Activated CD8-positive, alpha-beta memory T cell treated with anti-CD3 and anti-CD28 coated beads, Interleukin-2, amount 10 ng/mL, durations not matched to agents 7 days and 5 days (primary cell): ENCODE measurements at places on chromosomes 3 and 15. TPM values are rescaled to one million over a fixed set of nuclear protein-coding genes. Genes with fewer than 3 reads are reported as not detected.

DNA sequence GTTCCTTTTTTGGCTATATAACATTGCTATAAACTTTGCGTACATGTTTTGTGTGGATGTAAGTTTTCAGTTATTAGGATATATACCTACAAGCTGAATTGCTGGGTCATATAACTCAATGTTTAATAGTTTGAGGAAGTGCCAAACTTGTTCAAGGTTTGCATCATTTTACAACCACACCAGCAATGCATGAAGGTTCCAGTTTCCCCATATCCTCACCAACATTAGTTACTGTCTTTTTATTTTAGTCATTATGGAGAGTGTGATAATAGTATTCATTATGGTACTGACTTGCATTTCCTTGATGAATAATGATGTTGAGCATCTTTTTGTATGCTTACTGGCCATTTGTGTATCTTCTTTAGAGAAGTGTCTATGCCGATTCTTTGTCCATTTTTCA is 112.3 kb downstream of the NR1I2 start:
- H3K27ac ChIP-seq, result no peak overlapping the region
- no peak for DNase-seq

Gene NPAP1
- not detected for total RNA-seq

Gene PLS1
- 4.5 TPM for total RNA-seq

Gene SCAMP5
- 0.61 TPM for total RNA-seq

DNA sequence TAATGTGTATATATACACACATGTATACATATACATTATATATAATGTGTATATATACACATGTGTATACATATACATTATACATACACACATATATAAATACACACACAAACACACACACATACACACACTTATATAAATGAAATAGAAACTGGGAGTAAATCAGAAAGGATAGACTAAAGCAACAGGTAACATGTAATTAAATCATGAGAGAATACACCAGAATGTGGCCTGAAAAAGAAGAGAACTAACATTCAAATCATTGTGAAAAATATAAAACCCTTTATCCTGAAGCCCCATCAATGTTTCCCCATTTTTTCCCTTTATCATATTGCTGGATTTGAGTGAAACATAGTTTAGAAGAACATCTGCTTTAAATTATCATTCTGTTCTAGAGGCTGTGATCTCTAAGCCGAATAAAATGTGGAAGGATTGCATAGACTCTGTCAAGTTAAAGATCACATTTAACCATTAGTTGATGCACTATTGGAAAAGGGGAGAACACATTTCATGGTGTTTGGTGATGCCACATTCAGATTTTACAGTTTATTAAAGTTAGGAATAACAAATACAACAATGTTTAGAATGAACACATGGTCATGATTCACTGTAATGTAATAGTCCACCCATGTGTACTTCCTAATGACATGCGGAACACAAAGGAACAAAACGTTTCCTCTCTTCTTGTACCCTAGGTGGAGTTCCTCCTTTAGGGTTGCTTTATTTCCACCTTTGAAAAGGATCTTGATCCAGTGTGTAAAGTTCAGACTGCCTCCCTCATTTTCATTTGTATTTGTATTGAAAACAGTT is 12.5 kb upstream of the THRB start:
- no peaks in the 10 kb centered on the region for H3K36me3 ChIP-seq
- H3K27me3 ChIP-seq, result peaks cover 5% of the 10 kb centered on the region
- no peaks in the 10 kb centered on the region for H3K4me1 ChIP-seq
- no peak overlapping the region for H3K4me3 ChIP-seq
- no peak overlapping the region for H3K27ac ChIP-seq
- no peak for DNase-seq

DNA sequence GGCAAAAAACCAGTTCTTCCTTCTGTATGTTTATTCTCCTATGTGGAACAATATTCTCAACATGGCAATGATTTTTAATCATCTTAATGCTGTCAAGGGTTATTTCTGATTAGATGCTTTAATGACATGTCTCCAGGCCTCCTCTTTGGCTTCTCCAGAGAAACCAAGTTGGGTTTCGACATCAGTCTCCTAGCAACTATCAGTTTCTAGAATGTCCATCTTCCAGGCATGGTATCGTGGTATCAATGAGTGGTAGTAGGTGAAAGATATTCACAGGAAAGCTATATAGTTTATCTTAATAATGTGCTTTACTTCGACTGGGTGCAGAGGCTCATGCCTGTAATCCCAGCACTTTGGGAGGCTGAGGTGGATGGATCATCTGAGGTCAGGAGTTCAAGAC is 128.5 kb downstream of the C3orf70 start:
- no peak for DNase-seq
- no peaks in the 10 kb centered on the region for H3K27me3 ChIP-seq
- peaks cover 23% of the 10 kb centered on the region for H3K36me3 ChIP-seq
- H3K4me1 ChIP-seq, result peaks cover 2% of the 10 kb centered on the region

Gene DLEC1
- total RNA-seq, result 1.1 TPM

DNA sequence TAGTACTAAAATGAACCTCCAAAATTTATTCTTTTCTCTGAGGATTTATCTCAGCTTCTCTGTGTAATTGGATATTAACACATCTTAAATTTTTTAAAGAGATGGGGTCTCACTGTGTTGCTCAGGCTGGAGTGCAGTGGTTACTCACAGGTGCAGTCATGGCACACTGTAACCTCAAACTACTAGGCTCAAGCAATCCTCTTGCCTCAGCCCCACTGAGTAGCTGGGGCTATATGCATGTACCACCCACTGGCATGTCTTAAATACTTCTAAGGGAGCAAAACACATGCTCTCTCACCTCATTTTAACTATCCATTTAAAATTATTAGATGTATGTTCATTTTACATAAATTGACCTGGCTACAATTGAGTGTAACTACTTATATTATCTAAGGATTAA is 11.3 kb upstream of the TMEM87A start:
- H3K36me3 ChIP-seq, result peaks cover 11% of the 10 kb centered on the region
- DNase-seq, result no peak
- no peaks in the 10 kb centered on the region for H3K27me3 ChIP-seq
- H3K4me1 ChIP-seq, result peaks cover 2% of the 10 kb centered on the region

DNA sequence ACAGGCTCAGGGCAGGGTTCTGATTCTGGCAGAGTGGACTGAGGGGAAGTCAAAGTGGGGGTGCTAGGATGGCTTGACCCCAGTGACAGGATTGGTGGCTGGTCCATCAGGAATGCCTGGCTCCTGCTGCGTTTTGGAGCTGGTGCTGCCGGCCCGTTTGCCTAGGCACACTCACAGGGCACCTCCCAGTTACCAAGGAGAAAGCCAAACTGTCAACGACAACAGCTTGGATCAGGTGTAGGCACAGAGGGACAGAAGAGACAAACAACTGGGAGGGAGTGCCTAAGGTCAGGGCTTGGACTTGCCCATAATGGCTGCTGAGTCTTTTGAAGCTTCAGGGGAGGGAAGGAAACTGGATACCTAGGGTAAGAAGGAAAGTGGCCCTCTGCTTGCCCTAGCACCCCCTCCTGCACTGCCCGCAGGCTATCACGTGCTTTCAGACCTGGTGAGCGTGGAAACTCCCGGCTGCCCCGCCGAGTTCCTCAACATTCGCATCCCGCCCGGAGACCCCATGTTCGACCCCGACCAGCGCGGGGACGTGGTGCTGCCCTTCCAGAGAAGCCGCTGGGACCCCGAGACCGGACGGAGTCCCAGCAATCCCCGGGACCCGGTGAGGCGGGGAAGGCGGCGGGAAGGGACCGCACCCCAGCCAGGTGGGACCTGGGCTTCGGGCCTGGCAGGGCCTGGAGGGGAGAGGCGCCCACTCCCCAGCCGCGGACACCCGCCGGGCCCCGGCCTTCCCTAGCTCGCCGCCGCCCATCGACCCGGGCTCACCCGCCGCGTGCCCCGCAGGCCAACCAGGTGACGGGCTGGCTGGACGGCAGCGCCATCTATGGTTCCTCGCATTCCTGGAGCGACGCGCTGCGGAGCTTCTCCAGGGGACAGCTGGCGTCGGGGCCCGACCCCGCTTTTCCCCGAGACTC is 5.1 kb downstream of the DUOX1 start:
- no peak overlapping the region for H3K27ac ChIP-seq
- no peak for DNase-seq
- H3K36me3 ChIP-seq, result no peaks in the 10 kb centered on the region

GRCh38 chr3:38950581-38950980 is 101.2 kb downstream of the SCN11A start:
- H3K4me1 ChIP-seq, result no peaks in the 10 kb centered on the region
- no peak for DNase-seq
- no peak overlapping the region for H3K27ac ChIP-seq
- H3K27me3 ChIP-seq, result peaks cover 5% of the 10 kb centered on the region
- H3K36me3 ChIP-seq, result no peaks in the 10 kb centered on the region

- H3K27ac ChIP-seq, result no peak overlapping the region
- no peak overlapping the region for H3K4me3 ChIP-seq
- H3K27me3 ChIP-seq, result peaks cover 34% of the 10 kb centered on the region
- no peak for DNase-seq
- no peaks in the 10 kb centered on the region for H3K36me3 ChIP-seq
Observed at GRCh38 chr3:133917144-133917543, 21.5 kb upstream of the RAB6B start.

GRCh38 chr15:36879568-36880222 is 220.7 kb downstream of the MEIS2 start:
- peaks cover 93% of the 10 kb centered on the region for H3K27me3 ChIP-seq
- H3K4me1 ChIP-seq, result peaks cover 7% of the 10 kb centered on the region
- H3K27ac ChIP-seq, result no peak overlapping the region
- H3K4me3 ChIP-seq, result no peak overlapping the region
- no peak for DNase-seq

DNA sequence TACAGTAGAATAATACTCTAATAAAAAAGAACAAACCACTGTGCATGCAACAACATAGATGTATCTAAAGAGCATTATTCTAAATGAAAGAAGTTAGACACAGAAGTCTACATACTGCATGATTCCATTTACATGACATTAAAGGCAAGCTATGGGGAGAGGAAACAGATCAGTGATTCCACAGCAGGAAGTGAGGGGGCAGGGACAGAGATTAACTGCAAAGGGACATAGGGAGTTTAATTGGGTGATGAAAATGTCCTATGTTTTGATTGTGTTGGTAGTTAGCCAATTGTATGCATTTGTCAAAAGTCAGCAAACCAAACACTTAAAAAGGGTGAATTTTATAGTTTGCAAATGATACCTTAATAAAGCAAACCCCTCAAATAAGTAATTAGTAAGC is 13.8 kb downstream of the CRYGS start:
- DNase-seq, result no peak
- peaks cover 20% of the 10 kb centered on the region for H3K4me1 ChIP-seq
- no peak overlapping the region for H3K27ac ChIP-seq
- H3K27me3 ChIP-seq, result no peaks in the 10 kb centered on the region

Gene GOLGA6A
- total RNA-seq, result not detected

GRCh38 chr15:68299436-68299835 is 21.9 kb downstream of the FEM1B start:
- peaks cover 17% of the 10 kb centered on the region for H3K4me1 ChIP-seq
- H3K27me3 ChIP-seq, result no peaks in the 10 kb centered on the region
- H3K36me3 ChIP-seq, result peaks cover 12% of the 10 kb centered on the region
- peak; percentile 37 for DNase-seq
- H3K27ac ChIP-seq, result peak overlapping the region; percentile 87
- H3K4me3 ChIP-seq, result peak overlapping the region; percentile 75

DNA sequence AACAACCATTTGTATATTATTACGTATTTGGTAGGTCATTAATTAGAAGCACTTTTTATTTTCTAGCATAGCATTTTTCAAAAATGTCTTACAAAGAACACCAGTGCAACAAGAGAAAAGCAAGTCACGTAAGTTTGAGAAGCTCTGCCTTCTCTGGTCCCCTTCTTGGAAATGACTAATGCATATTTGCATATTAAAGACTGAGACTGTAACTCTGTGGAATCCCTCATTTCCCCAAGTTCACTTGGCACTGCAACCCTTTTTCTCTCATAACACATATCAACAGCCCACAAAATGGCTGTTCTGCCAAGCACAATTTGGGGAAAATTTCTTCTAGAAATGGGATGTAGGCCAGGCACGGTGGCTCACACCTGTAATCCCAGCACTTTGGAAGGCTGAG is 176.3 kb downstream of the ERC2 start:
- H3K27me3 ChIP-seq, result peaks cover 12% of the 10 kb centered on the region
- H3K4me3 ChIP-seq, result no peak overlapping the region
- DNase-seq, result no peak
- peaks cover 34% of the 10 kb centered on the region for H3K4me1 ChIP-seq

DNA sequence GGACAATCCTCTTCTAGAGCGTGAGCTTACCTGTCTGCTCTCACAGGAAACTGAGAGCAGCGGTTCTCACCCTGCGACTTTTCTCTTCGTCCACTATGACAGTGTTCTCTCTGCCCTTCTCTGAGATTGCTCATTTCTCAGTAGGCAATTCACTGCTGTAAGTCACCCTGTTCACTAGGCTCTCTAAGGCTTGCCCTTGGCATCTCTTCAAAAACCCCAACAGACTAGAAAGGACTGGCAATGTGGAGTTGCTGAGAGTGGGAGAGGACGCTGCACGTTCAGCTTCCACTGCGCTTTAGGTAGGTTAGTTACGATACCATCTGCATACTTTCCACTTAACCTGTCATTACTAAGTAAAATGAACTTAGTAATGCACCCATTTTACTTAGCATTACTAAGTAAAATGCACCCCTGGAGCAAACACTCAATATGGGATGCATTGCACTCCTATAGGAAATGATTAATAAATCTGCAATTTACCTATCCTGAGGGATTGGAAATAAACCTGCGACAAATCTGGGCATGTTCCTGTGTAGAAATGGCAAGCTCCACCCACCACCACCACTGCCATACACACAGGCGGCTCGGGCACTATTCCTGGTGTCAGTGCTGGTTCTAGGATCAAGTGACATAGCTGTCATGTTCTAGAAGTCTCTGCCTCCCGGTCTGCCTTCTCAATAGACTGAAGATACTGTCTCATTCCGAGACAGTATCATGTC is 21.4 kb downstream of the XPC start:
- no peaks in the 10 kb centered on the region for H3K27me3 ChIP-seq
- no peak overlapping the region for H3K27ac ChIP-seq
- H3K4me3 ChIP-seq, result no peak overlapping the region
- no peak for DNase-seq

Gene CFAP91
- 0.30 TPM for total RNA-seq

GRCh38 chr15:56996093-56996492 is 77.6 kb downstream of the TCF12 start:
- H3K27ac ChIP-seq, result no peak overlapping the region
- H3K36me3 ChIP-seq, result peaks cover 35% of the 10 kb centered on the region
- H3K4me3 ChIP-seq, result no peak overlapping the region
- DNase-seq, result no peak
- H3K4me1 ChIP-seq, result no peaks in the 10 kb centered on the region

- no peaks in the 10 kb centered on the region for H3K27me3 ChIP-seq
- H3K4me3 ChIP-seq, result no peak overlapping the region
- H3K27ac ChIP-seq, result no peak overlapping the region
- DNase-seq, result peak; percentile 62
- no peaks in the 10 kb centered on the region for H3K36me3 ChIP-seq
Observed at GRCh38 chr3:193572426-193572908, 17.8 kb upstream of the ATP13A4 start.

Gene WDR53
- 23.1 TPM for total RNA-seq

GRCh38 chr15:80530737-80531365 is 126.7 kb downstream of the ARNT2 start:
- no peaks in the 10 kb centered on the region for H3K4me1 ChIP-seq
- H3K4me3 ChIP-seq, result no peak overlapping the region
- H3K27me3 ChIP-seq, result peaks cover 28% of the 10 kb centered on the region
- no peaks in the 10 kb centered on the region for H3K36me3 ChIP-seq

GRCh38 chr3:48966876-48967361 is 23.1 kb upstream of the P4HTM start:
- H3K27ac ChIP-seq, result peak overlapping the region; percentile 48
- H3K27me3 ChIP-seq, result no peaks in the 10 kb centered on the region
